ENCODE measurements at places on chromosomes 13 and 19.
A peak's percentile ranks its signal among the peaks of the same experiment; 100 is the strongest.

DNA sequence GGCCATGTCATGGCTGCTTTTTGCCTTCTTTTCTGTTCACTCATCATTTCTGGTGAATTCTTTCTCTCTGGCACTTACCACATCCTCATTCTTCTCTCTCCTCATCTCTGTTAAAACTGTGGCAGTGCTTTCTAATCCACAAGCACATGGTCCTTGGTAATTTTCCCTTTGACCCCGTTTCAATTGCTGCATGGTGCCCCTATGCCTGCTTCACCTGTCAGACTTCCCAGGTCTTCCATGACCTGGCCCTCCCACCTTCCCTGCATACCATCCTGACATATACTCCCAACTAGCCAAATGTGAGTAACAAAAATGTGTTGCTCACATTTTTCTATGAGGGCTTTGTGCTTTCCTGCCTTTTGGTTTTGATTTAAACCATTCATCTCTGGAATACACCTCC is 286.5 kb downstream of the MTUS2 start:
- DNase-seq, result no peak

DNA sequence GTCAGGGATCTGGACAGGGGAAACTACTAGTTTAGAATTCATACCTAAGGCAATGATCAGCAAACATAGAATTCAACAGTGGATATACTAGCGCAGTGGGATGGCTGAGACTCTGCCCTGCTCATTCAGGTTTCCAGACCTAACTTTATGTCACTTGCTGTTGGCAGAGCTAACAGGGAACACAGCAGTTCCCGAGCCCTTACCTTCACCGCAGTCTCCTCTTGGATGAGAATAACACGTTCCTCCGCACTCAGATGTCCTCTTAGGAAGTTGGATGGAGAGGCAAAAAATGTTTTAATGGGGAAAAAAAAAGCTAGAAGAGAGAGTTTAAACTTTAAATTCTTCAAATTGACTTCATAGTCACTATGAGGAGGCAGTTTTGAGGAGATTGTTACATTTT is 159.7 kb upstream of the FREM2 start:
- no peak for DNase-seq

DNA sequence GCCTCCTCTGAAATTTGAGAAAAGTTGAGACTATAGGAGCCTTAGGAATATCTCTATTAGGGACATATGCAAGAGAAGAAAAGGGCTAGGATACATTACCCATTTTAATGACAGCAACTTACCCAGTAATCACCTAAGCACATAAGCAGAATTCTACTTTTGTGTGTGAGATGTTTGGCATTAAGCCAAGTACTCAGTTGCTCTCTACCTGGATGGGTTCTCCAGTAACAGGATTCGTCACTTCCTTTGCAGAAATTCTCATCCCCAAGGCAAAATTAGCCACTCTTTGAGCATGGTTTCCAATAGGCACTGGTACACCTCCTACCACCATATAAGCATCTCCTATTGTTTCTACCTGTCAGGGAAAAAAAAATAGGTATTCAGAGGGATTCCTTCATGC is 95.1 kb downstream of the C13orf42 start:
- no peak for DNase-seq

- no peak for DNase-seq
These were observed 24.6 kb upstream of the F7 start for GRCh38 chr13:113080901-113081521.

- DNase-seq, result no peak
These were observed 1.3 kb upstream of the RINL start for GRCh38 chr19:38879400-38879751.

DNA sequence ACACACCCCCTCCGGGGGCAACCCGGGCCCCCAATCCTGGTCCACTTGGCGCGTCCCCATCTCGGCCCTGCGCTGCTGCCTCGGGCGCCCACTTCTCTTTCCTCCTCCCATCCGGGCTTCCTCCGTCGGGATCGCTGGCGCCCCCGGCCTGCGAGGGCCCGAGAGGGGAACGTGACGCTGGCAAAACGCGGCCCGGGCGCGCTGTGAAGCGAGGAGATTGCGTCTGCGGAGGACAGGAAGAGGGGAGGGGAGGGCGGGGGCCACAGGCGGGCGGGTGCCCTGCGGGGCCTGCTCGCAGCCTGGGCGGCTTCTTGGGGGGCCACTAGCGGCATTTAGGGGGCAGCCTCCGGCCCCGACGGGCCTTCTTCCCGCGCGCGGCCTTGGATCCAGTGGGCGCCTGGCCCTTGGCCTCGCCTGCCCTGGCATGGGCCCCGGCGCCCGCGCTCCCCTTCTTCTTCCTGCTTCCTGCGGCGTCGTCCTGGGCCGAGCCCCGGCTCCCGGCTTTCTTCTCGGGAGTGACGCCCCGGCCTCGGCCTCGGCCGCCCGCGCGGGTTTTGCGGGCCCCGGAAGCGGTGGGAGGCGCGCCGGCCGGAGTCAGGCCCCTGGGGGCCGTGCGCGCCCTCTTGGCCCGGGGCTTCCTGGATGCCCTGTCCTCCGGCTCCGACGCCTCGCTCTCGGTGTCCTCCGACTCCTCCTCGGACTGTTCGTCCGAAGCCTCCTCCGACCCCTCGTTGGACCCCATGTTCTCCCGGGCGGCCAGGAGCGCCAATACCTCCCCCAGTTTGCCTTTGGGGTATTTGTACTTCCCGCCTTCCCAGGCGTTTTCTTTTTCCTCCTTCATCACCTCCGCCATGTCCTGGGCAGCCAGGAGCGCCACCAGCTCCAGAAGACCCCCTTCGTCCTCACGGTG is 2.2 kb downstream of the PNMA8B start:
- no peak for DNase-seq

DNA sequence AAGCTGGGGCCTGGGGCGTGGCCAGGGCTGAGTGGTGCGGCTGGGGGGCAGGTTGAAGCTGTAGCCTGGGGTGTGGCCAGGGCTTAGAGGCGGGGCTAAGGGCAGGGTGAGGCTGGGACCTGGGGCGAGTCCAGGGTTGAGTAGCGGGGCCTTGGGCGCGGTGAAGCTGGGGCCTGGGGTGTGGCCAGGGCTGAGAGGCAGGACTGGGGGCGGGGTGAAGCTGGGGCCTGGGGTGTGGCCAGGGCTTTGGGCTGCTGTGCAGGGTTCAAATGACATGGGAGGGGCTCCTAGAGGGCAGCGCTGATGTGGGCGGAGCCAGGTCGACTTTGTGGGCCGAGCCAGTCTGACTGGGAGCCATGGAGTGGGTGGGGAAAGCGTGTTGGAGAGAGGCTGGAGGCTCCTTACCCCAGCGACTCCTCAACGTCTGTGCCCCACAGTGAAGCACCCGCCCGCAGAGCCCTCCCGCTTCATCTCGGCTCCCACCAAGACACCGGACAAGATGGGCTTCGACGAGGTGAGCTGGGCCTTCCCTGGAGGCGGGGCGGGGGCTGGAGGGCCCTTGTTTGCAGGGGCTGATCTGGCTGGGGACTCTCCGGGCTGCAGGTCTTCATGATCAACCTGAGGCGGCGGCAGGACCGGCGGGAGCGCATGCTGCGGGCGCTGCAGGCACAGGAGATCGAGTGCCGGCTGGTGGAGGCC is 21.5 kb downstream of the COLGALT1 start:
- DNase-seq, result peak; percentile 60

DNA sequence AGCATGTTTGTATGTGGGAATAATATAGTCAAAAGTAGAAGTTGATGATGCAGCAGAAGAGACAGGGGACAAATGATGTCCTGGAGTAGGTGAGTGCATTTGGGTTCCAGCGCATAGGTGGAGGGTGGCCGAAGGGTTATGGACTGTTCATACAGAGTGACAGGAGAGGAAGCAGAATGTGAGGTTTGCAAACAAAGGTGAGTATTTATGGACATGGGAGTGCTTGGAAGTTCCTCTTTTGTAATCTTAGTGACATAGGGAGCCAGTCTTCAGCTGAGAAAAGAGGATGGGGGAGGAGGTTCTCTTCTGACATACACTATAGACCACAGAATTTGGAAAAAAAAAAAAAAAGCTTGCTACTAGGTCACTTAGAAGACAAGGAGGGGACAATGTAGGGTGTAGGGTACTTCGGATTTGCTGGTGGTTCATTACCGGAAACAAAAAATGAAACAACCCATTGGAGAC is 331.6 kb downstream of the DLEU7 start:
- DNase-seq, result no peak

DNA sequence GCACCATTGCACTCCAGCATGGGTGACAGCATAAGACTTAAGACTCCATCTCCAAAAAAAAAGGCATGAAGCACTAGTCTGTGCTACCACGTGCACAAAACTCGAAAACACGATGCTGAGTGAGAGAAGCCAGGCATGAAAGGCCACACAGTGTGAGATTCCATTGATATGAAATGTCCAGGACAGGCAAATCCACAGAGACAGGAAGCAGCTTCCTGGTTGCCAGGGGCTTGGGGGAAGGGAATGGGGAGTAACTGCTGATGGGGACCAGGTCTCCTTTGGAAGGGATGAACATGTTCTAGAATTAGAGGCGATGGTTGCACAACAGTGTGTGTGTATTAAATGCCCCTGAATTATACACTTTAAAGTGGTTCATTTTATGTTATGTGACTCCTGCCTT is 15.9 kb upstream of the JUND start:
- no peak for DNase-seq

DNA sequence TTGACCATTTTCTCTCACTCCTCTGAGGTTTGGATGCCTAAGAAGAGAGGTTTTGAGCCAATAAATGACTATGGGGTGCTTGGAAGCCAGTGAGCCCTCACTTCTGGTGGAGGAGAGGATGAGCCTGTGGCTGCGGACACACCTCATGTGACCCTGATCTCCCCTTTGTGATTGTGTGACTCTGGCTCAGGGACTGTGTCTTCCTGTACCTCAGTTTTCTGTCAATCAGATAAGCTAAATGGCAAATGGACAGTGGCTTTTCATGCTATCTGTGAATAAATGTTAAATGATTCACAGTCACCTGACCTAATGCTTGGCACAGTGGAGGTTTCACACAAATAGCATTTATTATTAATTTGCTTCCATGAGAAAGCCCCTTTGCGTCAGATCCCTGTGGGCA is 2.7 kb downstream of the PSG8 start:
- no peak for DNase-seq

GRCh38 chr19:29292153-29292552 is 79.2 kb upstream of the UQCRFS1 start:
- no peak for DNase-seq

GRCh38 chr19:10568062-10568825 is 535 bp downstream of the CDKN2D start:
- DNase-seq, result no peak

DNA sequence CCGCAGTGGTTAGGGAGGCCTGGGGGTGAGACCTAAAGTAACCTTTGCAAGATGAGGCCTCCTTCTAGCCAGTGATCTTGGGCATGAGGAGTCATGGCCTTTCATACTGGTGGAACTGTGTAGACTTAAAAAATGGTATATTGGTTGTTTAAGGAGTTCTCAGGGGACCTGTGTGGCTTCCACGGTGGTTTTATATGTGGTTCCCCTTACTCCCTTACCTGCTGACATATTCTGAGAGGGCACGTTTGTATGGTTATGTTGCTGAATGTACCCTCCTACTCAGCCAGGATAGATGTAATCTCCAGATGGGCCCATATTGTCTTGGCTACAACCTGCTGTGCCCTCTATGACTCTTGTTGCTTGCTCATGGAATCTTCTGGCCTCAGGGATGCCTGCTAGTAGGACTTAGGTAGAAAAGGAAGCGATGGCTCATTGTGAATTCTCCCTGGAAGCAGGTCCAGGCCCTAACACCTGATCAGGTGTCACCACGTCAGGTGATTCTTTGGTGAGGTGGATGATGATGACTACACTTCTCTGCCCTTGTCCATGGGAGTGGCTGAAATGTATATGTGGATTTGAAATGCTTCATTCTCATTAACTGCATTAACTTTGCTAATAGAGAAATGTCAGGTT is 1.8 kb downstream of the ZNF460 start:
- no peak for DNase-seq

DNA sequence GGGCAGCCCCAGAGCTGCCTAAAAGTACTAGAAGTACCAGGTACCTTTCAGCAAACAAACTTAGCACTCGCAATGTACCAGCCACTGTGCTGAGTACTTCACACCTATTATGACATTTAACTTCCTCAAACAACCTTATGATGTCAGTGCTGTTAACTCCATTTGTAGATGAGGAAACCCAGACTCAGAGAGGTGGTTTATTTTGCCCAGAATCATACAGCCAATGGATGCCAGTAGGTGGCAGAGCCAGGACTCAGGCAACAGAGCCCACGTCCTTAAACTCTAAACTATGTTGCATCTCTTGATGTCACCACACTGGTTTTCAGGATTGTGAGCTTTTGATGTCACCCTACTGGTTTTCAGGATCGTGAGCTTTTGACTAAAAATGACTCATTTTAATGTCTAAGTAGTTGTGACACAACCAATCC is 78.9 kb downstream of the FLT1 start:
- DNase-seq, result no peak

- DNase-seq, result no peak
These were observed 1.9 kb upstream of the NKPD1 start for GRCh38 chr19:45162608-45163143.

GRCh38 chr13:34879851-34880250 is 62.2 kb upstream of the NBEA start:
- no peak for DNase-seq

GRCh38 chr13:24618011-24618955 is 61.9 kb upstream of the ATP12A start:
- no peak for DNase-seq

- DNase-seq, result no peak
These were observed 41.0 kb upstream of the GRTP1 start for GRCh38 chr13:113404723-113405471.
